HepG2 (cell line): ENCODE measurements at places on chromosomes 2 and 18.

- peak; percentile 36 for DNase-seq
These were observed 725 bp upstream of the ANKRD53 start for GRCh38 chr2:70977605-70978205.

GRCh38 chr2:233075966-233076339 lies 15.8 kb downstream of the INPP5D start:
- no peak for DNase-seq

- DNase-seq, result peak; percentile 70
These were observed 48.5 kb upstream of the PROKR1 start for GRCh38 chr2:68594674-68595492.

GRCh38 chr2:46701152-46701551 lies 214.5 kb downstream of the MCFD2 start:
- DNase-seq, result no peak

DNA sequence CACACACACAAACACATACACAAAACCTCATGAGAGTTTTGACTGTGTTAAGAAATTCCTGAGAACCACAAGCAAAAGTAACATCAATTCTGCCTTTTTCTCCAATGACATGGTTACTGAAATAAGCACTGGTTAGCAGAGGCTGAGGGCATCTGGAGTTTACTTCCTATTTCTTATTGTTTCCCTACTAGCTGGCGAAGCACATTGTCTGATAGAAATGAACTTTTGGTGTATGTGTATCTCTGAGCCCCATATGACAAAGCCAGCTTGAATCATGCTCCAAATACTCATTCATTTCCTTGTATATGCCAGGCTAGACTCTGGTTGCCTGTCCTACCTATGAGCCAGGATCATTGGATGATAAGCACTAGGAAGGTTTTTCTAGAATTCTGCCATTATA lies 203.1 kb downstream of the NCKAP5 start:
- no peak for DNase-seq

- no peak for DNase-seq
These were observed 86.0 kb downstream of the WDSUB1 start for GRCh38 chr2:159200498-159200897.

- no peak for DNase-seq
These were observed 55.1 kb upstream of the XDH start for GRCh38 chr2:31469648-31470047.

DNA sequence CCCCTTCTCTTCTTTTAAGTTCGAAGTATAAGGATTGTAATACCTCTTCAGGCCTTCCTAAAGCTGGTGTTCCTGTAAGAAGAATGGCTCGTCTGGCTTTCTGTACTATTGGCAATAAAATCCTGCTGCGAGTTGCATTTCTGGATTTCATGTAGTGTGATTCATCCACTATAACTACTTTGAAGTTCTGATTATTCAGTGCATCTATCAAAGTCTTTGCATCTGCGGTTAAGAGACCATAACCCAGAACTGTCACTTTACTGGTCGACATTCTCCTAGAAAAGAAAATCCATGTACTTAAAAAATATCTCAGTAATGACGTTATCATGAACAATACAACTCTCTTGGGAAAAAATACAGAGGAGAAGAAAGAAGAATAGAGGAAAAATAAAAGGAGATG lies 181.1 kb downstream of the ZRANB3 start:
- DNase-seq, result no peak

DNA sequence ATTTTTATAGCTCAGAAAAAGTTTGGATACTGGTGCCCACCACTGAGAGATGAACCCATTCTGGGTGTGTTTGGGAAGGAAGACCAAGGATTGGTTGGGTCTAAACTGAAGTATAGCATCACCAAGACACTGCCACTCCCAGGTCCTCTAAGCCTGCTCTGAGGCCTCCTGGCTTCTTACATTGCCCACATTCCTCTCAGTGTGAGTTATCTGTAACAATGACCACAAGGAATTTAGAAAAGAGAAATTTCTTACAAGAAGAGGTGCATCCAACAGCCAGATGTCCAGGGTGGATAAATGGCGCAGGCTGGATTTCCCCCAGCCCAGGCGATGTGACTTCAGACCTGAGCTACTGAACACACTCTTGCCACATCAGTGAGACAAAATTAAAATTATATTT lies 1.6 kb upstream of the GPR45 start:
- no peak for DNase-seq

DNA sequence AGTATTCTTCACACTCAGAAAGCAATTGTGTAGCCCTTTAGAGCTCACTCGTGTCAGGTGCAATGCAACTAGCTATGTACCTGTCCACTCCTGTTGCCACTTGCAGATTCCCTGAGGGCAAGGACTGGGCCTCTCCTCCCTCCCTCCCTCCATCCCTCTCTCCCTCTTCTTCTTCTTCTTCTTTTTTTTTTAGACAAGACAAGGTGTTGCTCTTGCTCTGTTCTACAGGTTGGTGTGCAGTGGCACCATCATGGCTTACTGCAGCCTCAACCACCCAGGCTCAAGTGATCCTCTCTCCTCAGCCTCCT lies 119.7 kb downstream of the ACKR3 start:
- DNase-seq, result no peak

DNA sequence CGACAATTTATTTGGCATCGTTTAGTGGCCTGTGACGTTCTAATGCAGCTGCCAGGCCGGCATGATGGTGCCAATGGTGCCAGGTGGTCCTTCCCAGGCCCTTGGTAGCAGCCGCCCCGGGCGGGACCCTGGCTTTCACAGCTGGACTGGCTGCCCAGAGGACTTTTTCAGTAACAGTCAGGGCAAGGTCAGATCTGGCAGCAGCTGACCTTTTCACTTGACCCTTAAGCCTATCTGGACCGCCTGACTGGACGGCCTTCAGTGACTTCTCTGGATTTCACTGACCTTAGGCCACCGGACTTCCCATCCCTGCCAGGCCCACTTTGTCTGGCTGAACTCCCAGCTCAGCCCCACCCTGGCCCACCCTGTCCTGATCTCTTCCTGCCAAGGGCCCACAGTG lies 15.9 kb downstream of the TRIB2 start:
- no peak for DNase-seq

DNA sequence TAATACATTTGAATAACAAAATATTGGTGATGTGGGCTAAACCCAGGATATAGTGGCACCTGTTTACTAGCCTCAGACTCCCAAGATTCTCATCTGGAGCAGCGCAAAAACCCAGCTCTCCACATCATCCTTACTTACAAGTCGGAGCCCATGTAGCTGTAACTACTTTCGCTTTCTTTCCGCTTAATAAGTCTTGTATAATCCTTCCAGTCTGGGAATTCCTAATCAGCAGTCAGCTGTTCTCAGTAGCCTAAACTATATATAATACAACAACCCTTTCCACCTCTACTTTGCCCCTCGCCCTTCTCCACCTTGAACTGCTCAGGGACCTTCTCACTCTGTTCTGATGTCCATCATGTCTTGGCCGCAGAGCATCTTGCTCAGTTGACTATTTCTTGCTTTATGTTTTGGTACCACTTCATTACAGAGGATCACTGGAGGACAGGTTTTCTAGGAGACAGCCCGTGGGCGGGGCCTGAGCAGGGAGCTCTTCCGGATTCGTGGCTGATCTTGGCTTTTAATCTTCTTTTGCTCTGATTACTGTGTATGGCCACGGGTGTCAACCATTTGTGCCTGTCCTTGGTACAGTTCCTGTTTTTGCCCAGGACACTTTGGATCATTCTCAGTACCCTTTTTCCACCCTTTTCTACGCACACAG lies 119.9 kb upstream of the SERTAD2 start:
- no peak for DNase-seq

GRCh38 chr18:58861861-58862301 lies 2.8 kb upstream of the ZNF532 start:
- no peak for DNase-seq

DNA sequence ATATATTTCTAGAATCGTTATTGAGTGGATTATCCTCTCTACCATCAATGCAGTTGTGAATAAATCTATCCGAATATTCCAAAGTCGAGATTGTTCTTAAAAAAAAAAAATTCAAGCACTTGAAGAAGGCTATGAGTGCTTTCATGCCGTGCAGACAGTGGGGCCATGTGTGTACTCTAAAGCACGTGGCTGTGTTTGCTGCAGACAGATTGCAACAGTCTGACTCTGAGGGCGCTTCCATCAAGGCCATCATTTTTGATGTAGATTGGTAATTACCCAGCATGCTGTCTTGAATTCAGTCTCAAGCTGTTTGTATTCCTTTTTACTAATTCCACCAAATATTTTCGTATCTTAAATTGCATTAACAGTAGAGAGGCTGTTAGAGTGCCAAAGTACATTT lies 325.9 kb upstream of the LINC00305 start:
- DNase-seq, result no peak

DNA sequence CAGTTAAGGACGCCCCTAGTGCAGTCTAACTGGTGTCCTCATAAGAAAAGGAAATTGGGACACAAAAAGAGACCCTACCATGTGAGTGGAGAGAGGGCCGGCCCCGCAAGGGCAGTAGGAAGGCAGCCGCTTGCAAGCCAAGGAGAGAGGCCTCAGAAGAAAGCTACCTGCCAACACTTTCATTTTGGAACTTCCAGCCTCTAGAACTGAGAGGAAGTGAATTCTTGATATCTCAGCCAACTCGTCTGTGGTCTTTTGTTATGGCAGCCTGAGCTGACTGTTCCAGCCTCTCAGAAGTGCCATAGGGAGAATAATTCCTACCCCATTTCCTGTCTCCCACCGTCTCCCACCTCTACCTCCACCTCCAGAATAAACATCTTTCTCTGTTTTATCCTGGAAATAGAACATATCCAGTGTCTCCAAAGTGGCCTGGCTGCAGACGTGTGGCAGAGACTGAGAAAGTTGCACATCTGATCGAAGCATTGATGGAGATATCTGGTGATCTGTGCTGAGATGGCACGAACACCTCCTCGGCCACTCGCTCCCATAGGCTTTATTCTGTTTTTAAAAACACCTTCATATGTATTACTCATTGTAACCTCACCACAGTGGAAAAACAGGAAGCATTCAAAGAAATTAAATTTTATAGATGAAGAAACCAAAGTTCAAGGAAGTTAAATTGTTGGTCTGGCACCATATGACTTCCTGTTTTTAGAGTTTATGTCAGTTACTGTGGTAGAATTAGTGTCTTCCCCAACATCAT lies 39.5 kb upstream of the MARCO start:
- DNase-seq, result no peak

- DNase-seq, result no peak
These were observed 19.5 kb upstream of the RPRM start for GRCh38 chr2:153497938-153498629.

GRCh38 chr2:44746856-44747615 lies 194.5 kb upstream of the SIX3 start:
- no peak for DNase-seq

DNA sequence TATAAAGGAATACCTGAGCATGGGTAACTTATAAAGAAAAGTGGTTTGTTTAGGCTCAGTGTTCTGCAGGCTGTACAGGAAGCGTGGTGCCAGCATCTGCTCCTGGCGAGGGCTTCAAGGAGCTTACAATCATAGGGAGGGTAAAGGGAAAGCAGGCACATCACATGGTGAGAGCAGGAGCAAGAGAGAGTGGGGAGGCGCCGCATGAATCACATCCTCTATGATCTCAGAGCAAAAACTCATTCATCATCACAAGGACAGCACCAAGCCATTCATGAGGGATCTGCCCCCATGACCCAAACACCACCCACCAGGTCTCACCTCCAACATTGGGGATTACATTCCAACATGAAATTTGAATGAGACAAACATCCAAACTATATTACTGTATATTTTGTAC lies 32.5 kb downstream of the R3HDM1 start:
- DNase-seq, result peak; percentile 10

DNA sequence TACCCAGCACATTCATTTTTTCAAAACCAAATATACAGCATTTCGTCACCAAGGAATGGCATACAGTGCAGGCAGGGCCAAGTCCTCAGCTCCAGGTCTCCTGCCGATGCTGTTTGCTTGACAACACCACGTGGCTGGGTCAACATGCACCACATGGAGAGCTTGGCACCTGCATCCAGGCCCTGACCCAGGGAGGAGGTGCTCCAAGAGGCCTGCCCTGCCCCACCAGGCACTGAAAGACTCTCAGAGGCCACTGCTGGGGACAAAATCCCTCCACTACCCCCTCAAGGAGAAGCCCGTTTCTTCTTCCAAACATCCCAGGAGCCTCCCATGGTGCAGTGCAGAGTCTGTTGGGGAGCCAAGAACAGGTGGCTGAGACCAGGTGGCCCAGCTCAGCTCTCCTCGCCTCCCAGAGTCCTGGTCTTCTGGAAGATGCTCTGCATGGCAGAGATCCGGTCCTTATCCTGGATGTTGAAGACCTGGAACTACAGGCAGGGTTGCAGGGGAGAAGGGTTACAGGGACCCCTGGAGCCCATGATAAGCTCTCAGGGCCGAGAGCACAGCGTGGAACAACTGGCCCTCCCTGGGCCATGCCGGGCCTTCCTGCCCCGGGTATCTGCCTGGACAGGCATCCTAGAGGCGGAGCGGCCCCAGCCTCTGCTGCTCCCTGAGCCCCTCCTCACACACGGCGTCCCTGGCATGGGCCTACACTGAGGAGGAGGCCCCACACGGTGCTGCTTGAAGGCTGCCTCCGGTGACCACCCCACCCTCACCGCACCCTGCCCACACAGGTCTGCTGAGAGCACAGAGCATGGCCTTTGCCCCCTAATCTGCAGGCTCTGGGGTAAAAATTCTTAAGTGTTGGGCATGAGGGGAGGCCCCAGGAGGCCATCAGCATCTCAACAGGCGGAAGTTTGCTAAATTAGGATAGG lies 9.0 kb downstream of the MAB21L4 start:
- no peak for DNase-seq

DNA sequence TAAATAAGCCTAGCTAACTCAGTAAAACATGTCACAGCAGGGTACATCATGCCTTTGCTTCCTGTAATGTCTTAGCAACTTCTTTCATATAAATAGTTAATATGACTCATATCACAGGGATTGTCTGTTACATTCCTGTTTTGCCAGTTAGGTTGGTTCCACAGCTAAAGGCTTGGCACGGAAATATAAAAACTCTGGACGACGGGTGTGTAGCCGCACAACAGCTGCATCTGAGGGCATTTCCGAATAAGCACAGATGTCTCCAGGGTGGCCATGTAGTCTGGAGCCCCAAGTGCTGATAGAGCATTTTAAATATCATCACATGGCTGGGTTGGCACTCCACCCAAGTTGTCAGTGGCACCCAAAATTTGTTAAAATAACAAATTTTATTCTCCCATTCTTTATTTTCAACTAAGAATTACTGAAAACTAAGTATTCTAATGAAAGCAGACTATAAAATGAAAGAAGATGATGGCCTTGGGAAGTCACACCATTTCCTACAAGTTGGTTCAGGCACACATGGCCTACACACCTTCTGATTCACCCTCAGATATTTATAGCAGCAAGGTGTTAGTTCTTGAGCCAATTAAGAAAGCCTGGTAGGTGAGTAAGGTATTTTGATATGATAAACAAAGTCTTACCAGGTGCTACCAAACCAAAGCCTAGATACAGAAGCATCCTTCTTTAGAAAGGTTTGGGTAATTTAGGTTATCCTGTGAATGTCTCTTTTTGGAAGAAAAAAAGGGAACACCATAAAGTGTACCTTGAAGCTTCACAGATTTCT lies 61.8 kb upstream of the STK17B start:
- no peak for DNase-seq
